Liver (tissue), 10 donors: ENCODE measurements at places on chromosomes 5 and 9. TPM values are rescaled to one million over a fixed set of nuclear protein-coding genes. Genes with fewer than 3 reads are reported as not detected.

Gene INPP5E
- polyA plus RNA-seq = 2.7 TPM

Gene HMCN2
- polyA plus RNA-seq = 0.24 TPM

Gene TAF11L5
- not detected for polyA plus RNA-seq

Gene GAPT
- 0.46 TPM for polyA plus RNA-seq

Gene PTGES
- polyA plus RNA-seq = 0.07 TPM

Gene CDKN2B-AS1
- not detected for polyA plus RNA-seq

Gene OBP2B
- not detected for polyA plus RNA-seq

Gene TLX3
- not detected for polyA plus RNA-seq

Gene SLIT3
- polyA plus RNA-seq = 1.2 TPM

Gene TRMO
- polyA plus RNA-seq = 7.0 TPM

Gene TAS2R1
- polyA plus RNA-seq = not detected

Gene COL5A1
- polyA plus RNA-seq = 0.67 TPM

Gene SLC6A19
- 0.17 TPM for polyA plus RNA-seq

Gene CCNI2
- 0.57 TPM for polyA plus RNA-seq

Gene BARHL1
- polyA plus RNA-seq = not detected

Gene RIC1
- 4.1 TPM for polyA plus RNA-seq

Gene OMD
- 0.52 TPM for polyA plus RNA-seq

Gene ZNF354C
- 0.49 TPM for polyA plus RNA-seq

Gene WDR70
- 4.0 TPM for polyA plus RNA-seq

Gene C9orf152
- 0.29 TPM for polyA plus RNA-seq

Gene MYMK
- polyA plus RNA-seq = not detected

Gene CDKN2B
- 0.75 TPM for polyA plus RNA-seq

Gene TRIM36
- polyA plus RNA-seq = 0.19 TPM

Gene SLC36A2
- polyA plus RNA-seq = not detected

Gene LECT2
- polyA plus RNA-seq = 27.4 TPM

Gene CDKN2A
- 0.52 TPM for polyA plus RNA-seq

Gene SRD5A1
- polyA plus RNA-seq = 43.1 TPM

Gene CACFD1
- polyA plus RNA-seq = 34.5 TPM

Gene SHC3
- polyA plus RNA-seq = 0.03 TPM

Gene ADAMTS2
- 2.7 TPM for polyA plus RNA-seq

Gene CA9
- polyA plus RNA-seq = 2.2 TPM

Gene BAAT
- 136 TPM for polyA plus RNA-seq

Gene IFNA21
- polyA plus RNA-seq = not detected

Gene SPATA9
- 0.49 TPM for polyA plus RNA-seq

Gene TMEM171
- 1.4 TPM for polyA plus RNA-seq

Gene CBY3
- polyA plus RNA-seq = not detected

Gene SELENOP
- polyA plus RNA-seq = 1,788 TPM

Gene GRAMD2B
- polyA plus RNA-seq = 16.2 TPM

Gene C5orf46
- not detected for polyA plus RNA-seq

Gene RBM27
- 2.7 TPM for polyA plus RNA-seq

Gene BBLN
- 42.1 TPM for polyA plus RNA-seq

Gene AIF1L
- 1.4 TPM for polyA plus RNA-seq

Gene CERCAM
- 2.9 TPM for polyA plus RNA-seq

Gene EQTN
- not detected for polyA plus RNA-seq

Gene MEIKIN
- polyA plus RNA-seq = not detected

Gene SEPTIN8
- polyA plus RNA-seq = 4.7 TPM

Gene DMRT2
- polyA plus RNA-seq = 0.03 TPM

Gene CAMK2A
- polyA plus RNA-seq = not detected

Gene ZDHHC11B
- 0.38 TPM for polyA plus RNA-seq
